ENCODE measurements at places on chromosomes 12 and 14. TPM values are rescaled to one million over a fixed set of nuclear protein-coding genes. Genes with fewer than 3 reads are reported as not detected.

DNA sequence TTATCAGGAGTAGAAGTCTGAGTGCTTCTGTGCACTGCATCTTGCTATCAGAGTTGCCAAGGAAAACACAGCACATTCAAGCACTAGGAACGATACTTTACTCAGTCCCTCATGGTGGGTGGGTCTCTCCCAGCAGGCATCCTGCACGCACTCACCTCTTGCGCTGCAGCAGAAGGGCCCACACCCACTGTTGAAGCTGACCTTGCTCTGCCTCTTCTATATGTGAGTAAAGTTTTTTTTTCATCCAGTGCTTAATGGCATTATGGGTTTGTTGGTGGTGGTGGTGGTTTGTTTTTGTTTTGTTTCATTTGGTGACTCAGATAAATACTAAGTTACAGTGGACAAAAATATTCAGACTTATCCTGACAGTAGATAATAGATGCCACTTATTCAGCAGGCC is 348.5 kb downstream of the EGLN3 start:
- H3K4me3 ChIP-seq: no peak overlapping the region
- no peaks in the 10 kb centered on the region for H3K4me1 ChIP-seq
- H3K36me3 ChIP-seq: no peaks in the 10 kb centered on the region

DNA sequence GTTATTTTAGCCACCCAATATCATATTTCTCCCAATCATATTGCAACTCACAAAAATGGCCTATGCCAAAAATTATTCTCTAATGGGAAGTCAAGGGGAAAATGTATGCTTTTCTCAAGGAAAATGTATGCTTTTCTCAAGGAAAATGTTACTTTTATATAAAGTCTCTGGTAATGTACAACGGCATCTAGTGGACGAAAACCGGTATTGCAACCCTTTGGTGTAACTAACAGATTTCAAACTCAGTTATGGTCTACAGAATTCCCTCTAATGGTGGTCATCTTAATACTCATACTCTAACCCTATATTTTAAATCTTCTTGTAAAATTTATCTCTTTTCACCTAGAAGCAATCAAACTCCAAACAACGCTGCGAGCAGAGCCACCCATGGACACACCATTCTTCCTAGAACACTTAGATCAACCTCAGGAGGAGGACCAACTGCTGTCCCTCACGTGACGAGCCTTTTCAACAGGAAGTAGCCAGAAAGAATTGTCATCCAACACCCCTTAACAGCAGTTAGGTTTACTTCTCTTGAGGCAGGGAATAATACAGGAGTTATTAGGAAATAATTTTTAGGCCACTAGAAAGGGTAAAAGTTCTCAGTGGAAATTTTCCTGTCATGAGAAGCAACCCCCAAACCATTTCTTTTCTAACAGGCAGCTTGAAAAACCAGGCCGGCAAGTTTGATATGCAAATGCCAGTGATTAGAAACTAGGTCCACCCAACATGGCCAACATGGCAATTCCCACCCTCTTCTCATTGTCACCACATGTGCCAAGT is 20.1 kb downstream of the APOBEC1 start:
- H3K36me3 ChIP-seq: no peaks in the 10 kb centered on the region
- no peaks in the 10 kb centered on the region for H3K4me1 ChIP-seq
- no peak overlapping the region for H3K27ac ChIP-seq
- H3K4me3 ChIP-seq: no peak overlapping the region

DNA sequence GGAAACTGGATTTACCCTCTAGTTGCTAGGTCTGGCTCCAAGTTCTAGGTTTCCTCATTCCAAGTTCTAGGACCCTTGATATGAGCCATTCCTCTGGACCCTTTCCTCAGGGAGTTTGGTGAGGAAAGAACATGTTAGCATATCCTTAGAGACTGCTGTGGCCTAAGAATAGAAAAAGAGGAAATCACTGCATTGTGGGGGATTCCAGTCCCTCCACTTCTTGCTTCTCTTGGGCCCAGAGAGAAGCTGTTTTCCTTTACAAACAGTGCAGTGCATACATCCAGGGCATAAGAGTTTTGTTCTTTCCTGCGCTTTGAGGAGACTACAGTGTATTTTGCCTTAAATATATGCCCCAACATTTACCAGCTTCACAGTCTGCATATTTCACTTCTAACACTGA is 59.0 kb downstream of the LLPH start:
- no peak overlapping the region for H3K4me3 ChIP-seq
- no peak overlapping the region for H3K27ac ChIP-seq
- H3K4me1 ChIP-seq: no peaks in the 10 kb centered on the region

DNA sequence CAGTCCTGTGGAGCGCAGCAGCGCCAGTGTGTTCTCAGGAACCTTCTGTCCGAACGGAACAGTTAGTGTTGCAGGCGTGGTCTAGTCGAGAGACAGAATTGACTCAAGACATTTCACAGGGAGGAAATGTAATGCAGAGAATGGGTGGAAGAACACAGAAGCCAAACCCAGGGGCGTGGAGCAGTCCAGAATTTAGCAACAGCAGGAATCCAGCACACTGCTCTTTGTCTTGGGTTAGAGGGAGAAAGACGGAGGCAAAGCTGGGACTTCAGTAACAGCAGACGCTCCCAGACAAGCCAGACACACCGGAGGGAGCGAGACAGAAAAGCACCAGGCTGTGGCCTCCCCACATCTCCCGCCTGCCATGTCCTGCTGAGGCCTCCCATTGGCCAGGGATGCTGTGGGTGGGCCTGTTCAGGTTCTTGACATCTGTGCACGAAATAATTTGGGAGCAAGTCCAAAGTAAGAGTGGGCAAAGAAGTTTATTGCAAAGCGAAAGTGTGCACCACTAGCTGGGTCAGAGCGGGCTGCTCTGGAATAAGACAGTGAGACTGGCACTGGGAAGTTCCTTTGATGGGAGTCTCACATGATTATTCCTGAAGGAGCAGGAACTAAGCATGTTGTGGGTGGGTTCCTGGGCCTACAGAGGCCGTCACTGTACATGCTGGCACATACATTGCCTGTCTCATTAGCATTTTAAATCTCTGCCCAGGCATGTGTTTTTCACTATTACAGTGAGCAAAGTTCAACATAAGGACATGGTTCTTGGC is 339.3 kb upstream of the SFSWAP start:
- no peak overlapping the region for H3K4me3 ChIP-seq
- no peak overlapping the region for H3K27ac ChIP-seq
- H3K27me3 ChIP-seq: peaks cover 35% of the 10 kb centered on the region
- DNase-seq: no peak
- 0 out of 3 replicates have a peak, but pooled peaks cover 5% of the 10 kb centered on the region for H3K4me1 ChIP-seq

- no peaks in the 10 kb centered on the region for H3K36me3 ChIP-seq
- no peak for DNase-seq
- H3K27me3 ChIP-seq: no peaks in the 10 kb centered on the region
- no peaks in the 10 kb centered on the region for H3K4me1 ChIP-seq
- no peak overlapping the region for H3K27ac ChIP-seq
Observed at GRCh38 chr12:99372257-99372920, 275.2 kb upstream of the GARIN6 start.

GRCh38 chr12:57899010-57899662 is 42.2 kb upstream of the ATP23 start:
- no peak overlapping the region for H3K27ac ChIP-seq
- no peak for DNase-seq
- H3K36me3 ChIP-seq: no peaks in the 10 kb centered on the region
- H3K4me1 ChIP-seq: peaks cover 15% of the 10 kb centered on the region
- H3K4me3 ChIP-seq: no peak overlapping the region

ZNF891 gene
- total RNA-seq: 1.2 TPM

Measured in K562 (cell line).